Stimulated activated CD4-positive, alpha-beta T cell treated with anti-CD3 and anti-CD28 coated beads, Interleukin-15, amount 100 ng/mL, for 1 hour (primary cell): ENCODE measurements at places on chromosomes 2 and 18.

DNA sequence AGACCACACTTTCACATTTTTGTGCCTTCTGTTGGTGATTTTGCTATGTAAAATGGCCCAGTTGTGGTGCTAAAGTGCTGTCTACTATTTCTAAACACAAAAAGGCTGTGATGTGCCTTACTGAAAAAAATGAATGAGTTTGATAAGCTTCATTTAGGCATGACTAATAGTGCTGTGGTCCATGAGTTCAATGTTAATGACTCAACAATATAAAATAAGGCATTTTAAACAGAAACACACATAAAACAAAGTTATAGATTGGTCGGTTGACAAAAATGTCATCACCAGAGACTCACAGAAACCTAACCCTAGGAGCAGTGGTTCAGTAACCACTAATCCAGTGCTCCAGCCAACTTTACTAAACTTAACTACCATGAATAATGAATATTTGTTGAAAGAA is 160.0 kb downstream of the DNAH6 start:
- DNase-seq, result no peak

DNA sequence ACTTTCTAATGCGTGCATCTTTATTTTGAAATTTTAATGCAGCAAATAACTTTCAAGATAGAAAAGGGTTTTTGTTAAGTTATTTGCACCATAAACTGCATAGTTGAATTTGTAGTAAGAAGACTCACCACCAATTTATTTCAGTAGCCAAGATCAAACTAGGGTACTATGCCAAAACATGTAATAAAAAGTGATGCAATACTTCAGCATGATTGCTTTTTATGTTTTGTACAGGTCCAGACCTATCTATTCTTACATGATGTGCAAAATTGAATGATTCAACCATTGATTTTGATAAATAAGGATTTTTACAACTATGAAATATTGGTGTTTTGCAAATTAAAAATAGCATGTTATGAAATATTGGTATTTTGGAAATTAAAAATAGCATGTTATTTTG is 26.7 kb downstream of the AGPS start:
- DNase-seq, result no peak

- no peak for DNase-seq
Measured at GRCh38 chr2:95179451-95179850, 13.8 kb downstream of the ZNF2 start.

DNA sequence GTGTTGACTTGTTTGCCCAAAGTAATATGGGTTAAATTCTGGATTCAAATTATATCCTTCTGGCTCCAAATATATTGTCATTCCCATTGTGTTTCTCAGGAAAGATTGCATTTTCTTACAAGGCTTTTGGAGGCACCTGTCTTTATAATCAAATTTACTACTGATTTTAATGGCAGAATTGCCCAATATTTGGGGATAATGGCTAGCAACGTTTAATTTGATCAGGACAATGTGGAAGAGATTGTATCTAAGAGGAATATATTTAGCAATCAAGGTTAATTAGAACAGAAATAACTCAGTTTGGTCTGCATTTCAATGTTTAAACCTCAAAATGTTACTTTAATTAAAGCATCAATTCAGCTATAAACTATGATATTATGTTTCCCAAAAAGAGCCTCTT is 41.7 kb upstream of the ZNF804A start:
- no peak for DNase-seq

GRCh38 chr2:173215316-173215715 is 139.4 kb upstream of the CDCA7 start:
- DNase-seq, result no peak

GRCh38 chr2:37993143-37993542 is 68.1 kb downstream of the RMDN2 start:
- DNase-seq, result no peak

DNA sequence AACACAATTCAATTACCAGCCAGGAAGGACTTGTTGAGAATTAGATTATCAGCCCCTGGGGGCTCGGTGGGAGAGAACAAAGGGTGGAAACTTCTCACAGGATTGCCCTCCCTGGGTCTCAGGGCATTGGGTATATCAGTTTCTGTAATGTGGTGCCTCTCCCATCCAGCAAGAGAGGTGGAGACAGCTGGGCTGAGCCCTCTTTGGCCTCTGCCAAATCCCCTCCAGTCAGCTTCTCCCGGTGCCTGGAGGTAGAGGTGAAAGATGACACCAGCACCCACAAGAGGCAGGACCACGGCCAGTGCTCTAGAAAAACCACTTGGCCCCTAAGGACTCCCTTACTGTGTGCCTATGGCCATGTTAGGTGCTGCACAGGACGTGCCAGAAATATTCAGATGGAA is 179.7 kb downstream of the HAUS1 start:
- no peak for DNase-seq

DNA sequence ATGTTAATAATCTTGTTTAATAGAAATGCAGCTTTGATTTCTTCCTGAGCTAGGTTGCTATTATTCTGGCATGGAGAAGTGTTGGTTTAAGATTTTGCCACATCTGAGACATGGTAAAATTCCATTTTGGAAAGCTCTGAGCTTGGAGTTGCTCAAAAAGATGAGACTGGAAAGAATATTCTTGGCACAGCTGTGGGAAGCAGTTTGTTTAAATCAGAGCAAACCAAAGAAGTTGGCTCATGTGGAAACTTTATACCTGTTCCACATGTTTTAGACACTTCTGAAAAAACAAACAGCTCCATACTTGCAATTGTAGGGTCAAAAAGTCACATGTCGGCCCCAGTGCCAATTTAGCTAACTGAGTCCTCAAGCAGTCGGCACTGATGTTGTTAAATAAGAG is 116.6 kb downstream of the SLC4A3 start:
- DNase-seq, result no peak

GRCh38 chr18:42275949-42276730 is 321.1 kb downstream of the PIK3C3 start:
- DNase-seq, result no peak

DNA sequence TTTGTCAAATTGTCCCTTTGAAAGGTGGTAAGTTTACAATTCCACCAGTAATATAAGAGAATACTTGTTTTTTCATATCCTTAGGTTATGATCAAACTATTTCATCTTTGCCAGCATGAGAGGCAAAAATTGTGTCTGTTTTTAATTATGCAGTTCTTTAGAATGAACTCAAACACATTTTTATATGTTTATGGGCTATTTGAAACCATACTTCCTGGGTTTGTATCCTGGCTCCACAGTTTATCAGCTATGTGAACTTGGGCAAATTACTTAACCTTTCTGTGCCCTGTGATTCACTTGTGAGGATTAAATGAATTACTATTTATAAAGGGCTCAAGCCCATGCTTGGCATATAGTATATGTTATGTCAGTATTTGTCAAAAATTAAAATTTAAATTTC is 109.4 kb downstream of the TANC1 start:
- no peak for DNase-seq

GRCh38 chr2:205086662-205087061 is 541.4 kb downstream of the PARD3B start:
- DNase-seq, result no peak

GRCh38 chr2:24642351-24642750 is 150.8 kb downstream of the PTRHD1 start:
- DNase-seq, result no peak

DNA sequence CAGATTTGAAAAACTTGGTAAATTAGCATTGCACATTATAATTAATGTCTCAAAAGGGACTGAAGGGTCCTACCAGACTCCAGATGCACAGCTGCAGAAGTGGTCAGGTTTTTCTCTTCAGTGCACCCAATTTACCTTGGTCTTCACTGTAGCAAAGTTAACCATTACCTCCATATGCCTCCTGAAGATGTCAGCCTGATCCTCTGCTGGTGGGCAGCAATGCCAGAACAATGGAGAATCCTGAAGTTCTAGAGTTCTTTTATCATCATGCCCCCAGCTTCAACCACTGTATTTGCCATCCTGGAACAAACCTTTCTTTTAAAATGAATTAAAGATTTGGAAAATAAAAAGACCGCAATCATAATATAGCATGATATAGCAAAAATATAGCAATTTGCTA is 1774.8 kb upstream of the CELF4 start:
- DNase-seq, result no peak

DNA sequence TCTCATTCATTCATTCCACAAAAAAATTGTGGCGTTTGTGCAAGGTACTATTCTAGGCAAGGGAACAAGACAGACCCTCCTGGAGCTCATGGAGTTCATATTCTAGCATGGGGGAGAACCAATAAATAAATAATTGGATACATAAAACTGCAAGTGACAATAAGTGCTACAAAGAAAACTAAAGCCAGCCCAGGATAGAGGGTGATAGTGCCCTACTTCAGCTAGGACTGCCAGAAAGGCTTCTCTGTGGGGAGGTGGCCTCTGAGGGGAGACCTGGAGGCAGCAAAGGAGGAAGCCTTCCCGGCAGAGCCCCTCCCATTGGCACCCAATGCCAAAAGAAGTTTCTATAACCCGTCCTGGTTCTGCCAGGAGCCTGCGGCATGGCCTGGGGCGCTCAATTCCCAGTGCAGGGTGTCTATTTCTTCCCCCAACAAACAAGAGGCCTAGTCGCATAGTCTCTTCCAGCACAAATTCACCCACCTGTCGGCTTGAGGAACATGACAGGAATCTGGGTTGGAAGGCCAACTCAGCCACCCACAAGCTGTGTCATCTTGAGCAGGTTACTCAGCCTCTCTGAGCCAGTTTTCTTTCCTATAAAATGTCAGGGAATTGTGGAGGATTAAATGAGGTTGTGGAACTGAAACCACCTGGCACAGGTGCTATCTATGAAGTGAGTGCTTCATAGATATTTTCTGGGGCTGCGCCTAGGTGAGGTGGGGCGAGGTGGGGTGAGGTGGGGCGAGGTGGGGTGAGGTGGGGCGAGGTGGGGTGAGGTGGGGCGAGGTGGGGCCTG is 94.3 kb downstream of the ZFP36L2 start:
- DNase-seq, result no peak

DNA sequence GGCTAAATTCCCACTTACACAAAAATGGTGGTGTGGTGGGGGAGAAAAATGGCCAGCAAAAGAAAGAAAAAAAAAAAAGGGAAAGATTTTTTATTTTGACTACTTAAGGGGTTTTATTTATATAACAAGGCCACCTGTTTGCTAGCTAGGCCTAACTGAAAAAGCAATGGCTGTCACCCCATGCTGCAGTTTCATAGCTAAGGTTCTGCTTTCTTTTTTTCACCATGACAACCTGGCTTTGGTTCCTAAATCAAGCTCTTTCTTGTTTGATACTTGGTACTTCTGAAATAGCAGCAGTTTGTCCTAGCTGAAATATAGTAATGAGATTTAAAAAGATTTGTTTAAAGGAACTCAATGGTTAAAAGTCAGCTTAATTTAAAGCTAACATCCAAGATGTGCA is 433.2 kb upstream of the MEX3C start:
- no peak for DNase-seq

- no peak for DNase-seq
Measured at GRCh38 chr2:106012001-106012590, 182.0 kb downstream of the UXS1 start.

DNA sequence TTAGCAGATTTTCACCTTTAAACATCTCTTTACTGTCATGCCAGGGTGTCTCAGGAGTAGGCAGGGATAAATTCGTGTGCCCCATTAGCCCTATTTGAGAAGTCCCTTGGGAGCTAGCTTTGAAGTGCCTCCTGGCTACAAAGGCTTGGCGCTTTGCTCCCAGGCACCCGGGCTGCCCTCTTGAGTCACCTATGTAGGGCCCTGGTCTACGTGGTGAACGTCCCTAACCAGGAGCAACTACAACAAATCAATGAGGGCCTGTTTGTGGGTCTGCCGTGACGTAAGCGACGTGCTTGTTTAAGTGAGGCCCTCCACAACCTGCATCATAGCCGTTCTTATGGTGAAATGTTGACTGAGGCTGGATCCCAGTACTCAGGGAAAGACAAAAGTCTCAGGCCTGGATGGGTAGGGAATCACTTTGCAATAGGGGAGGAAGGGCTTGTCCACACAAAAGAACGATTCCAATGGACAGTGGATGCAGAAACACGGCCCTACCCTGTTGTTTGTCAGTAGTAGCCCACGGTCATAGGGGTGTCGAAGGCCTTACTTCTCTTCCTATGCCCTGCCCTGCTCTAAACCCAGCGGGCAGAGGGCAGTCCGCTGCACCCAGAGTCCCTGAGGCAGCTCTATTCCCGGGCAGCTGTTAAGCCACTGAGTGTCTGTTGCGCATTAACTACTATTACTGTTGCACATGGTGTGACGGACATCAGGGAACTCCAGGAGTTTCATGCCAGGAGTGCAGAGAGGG is 93.9 kb downstream of the INHBB start:
- DNase-seq, result no peak

- DNase-seq, result no peak
Measured at GRCh38 chr2:134425724-134426496, 172.0 kb downstream of the MGAT5 start.

GRCh38 chr2:61320181-61320580 is 150.7 kb downstream of the USP34 start:
- DNase-seq, result no peak

DNA sequence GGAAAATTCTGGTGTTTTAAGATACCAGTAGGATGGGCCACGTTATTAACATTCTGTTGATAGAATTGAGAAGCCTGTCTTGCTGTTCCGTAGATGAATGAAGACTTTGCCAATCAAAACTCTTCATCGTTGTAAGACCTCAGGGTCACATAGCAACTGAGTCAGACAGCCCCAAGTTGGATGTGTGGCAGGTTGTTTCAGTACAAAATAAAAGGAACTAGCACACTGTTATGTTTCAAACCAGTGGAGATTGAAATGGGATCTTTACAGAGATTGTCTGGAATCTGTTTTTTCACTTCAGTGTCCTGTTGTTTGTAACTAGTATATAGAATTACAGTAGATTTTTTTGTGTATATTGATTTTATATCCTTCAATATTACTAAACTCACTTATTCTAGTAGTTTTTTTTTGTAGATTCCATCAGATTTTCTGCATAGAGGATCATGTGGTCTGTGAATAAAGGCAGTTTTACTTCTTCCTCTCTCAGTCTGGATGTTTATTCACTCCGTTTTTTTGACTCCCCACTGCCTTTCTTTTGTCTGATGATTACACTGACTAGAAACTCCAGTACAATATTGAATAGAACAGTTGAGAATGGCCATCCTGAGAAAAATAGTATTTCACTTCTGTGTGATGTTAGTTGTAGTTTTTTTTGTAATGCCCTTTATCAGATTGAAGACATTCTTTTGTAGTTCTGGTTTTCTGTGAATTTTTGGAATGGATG is 22.7 kb downstream of the EPC2 start:
- DNase-seq, result no peak

- DNase-seq, result no peak
Measured at GRCh38 chr2:120943403-120944034, 207.9 kb downstream of the GLI2 start.

GRCh38 chr2:172046866-172047565 is 38.3 kb upstream of the DLX1 start:
- DNase-seq, result no peak

DNA sequence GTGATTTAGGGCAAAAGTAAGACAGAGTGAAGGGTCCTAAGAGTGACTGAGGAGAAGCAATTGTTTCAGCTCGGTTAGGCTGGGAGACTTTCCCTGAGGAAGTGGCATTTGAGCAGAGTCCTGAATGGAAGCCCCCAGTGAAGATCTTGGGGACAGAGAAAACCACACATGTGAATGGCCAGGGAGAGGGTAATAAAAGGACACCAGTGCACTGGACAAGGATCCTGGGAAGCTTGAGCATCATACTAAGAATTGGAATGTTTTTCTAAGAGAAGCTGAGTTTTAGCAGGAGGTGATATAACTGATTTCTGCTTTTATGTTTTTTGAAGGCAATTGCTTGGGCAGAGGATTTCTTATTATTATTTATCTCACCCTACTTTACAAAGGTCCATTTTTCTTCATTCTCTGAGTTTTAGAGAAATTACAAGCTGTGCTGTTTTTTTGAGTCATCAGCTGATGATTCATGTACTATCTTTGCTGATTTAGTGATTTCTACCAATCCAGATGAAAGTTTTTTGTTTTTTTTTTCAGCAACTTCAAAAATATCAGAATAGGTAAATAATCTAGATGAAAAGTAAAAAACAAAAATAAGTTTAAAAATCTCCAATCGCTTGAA is 43.5 kb downstream of the MFSD6 start:
- DNase-seq, result no peak
